ENCODE measurements at places on chromosomes 7 and 10.

GRCh38 chr10:110409926-110410325, 87.8 kb upstream of the DUSP5 start:
- DNase-seq: no peak

DNA sequence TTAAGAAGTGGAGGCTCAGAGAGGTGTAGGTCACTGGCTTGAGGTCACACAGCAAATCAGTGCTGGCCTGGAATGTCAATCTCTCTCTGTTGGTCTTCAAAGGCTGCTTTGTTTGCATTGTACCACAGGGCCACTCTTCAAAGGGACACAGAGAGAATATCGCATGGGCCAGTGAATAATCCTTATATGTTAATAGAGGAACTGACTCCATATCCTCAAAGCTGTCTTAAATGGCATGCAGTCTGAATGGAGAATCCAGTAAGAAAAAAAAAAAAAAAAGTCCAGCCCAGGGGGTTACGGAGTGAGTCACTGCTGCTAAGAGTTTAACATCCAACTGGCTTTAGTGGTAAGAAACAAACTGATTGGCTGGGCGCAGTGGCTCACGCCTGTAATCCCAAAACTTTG, 54.1 kb downstream of the NRAP start:
- DNase-seq: no peak

DNA sequence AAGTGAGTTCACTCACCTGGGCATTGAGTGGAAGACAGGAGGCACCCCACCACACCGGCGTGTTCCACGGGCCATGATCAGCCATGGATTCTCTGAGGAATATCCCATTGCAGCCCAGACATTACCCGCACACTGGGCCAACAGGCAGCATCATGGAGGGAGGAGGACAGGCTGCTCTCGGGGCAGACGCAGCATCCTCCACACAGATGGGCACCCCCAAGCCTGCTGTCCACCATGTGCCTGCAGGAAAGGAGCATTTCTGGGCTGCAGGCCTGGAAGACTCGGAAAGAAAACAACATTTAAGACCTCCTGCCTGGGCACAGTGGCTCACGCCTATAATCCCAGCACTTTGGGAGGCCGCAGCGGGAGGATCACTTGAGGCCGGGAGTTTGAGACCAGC, 71.0 kb upstream of the SH2B2 start:
- DNase-seq: no peak

- DNase-seq: no peak
These were observed 12.1 kb upstream of the SNX13 start for GRCh38 chr7:17952387-17952786.

- DNase-seq: no peak
These were observed 21.0 kb upstream of the EEPD1 start for GRCh38 chr7:36132012-36132411.

DNA sequence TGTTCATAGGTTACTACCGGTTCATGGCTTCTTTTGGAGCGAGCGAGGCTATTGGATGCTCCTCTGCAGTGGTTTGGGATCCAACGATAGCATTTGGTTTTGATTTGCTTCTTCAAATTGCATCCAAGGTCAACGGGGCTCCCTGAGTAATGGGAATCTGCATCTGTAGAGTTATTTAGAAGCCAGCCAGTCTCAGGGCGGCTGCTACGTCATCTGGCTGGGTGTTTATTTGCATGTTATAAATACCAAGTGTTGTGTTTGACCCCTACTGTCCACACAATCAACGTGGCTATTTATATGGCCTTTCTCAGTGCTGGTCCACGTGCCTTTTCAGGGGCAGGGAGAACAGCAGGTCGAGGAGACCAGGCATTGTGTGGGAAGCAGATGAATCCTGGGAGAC, 137.7 kb downstream of the PRPF18 start:
- DNase-seq: no peak

- no peak for DNase-seq
These were observed 41.5 kb upstream of the SMIM30 start for GRCh38 chr7:113159746-113160339.

DNA sequence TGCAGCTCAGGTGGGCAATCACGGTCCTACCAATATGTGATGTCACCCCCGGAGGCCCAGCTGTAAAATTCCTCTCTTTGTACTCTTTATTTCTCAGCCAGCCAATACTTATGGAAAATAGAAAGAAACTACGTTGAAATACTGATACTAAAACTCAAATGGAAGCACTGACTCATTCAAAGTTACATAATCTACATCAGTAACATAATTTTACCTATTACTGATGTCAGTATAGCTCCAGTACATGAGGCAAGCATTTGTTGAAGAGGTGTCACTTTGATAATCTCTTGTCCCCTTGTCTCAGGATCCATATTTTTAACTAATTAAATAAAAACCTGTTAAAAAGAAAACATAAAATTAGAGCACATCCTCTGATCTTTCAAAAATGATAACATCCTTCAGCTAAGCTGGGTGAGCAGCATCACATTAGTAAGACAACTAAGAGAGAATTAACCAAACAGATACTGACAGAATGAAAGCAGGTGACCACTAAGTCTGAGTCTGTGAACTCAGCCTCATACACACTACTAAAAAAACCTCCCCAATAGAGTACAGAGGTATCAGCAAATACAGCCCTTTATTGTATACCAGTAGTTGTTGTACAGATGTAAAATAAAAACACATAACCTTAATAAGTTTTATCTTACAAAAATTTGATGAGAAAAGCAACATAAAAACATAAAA, 17.6 kb downstream of the SLC25A40 start:
- DNase-seq: no peak

GRCh38 chr7:156676263-156676662, 35.7 kb downstream of the RNF32 start:
- no peak for DNase-seq

- no peak for DNase-seq
These were observed 489.8 kb downstream of the NEBL start for GRCh38 chr10:20407357-20407756.

DNA sequence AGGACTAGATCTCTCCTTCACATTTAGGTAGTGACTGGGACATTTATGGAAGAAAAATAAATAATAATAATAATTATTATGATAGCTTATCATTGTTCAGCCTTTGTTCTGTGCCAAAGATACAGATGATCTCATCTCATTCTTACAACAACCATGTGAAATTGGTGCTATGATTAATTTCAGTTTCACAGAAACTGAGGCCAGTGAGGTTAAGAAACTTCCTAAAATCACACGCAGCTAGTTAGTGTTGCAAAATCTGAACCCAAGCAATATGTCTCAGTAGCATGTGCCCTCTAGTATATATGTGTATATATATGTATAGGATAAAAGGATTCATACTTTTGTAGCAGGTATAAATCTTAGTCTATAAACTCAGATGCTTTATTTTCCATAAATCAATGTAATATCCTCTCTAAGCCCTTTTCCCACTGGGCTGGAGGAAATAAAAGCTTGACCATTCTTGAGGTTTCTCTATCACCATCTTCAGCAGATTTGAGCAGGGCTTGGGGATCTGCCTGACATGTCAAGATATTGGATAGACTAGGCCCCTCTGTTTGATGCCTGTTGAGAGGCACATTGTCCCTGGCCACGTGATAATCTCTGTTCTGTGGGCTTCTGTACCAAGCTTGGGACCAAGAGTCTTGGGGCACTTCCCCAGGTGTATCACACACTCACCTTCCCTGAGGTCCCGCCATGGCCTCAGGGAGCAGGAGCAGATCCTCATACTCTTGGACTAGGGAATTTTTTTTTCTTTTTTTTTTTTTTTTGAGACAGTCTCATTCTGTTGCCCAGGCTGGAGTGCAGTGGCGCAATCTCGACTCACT, 172.6 kb upstream of the NRP1 start:
- no peak for DNase-seq

DNA sequence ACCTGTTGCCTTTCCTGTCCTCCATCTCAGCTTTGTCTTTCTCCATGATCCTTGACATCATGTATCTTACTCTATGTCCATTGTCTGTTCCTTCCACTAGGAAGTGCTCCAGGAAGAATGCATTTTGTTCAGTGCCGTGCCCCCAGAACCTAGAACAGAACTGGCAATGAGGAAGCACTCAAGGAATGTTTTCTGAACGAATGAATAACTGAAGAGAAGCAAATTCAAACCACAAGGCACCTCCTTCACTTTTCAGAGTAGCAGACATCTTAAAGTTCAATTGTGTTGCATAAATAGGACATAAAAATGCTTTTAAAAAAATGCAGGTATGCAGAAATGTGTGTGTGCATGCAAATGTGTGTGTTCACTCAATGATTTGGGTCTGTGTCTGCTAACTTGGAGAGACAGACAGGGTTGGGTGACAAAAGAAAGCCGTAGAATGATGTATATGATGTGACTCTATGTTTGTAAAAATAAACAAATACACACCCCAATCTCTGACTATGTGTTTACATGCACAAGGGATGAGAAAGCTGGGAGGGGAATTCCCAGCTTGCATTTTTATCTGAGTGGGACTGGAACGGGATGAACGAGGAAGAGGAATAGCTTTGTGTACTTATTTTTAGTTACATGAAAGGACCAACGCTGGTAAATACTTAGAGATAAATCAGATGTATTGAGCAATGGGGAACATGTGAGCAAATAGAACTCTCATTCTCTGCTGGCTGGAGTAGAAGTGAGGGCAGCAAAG, 237.7 kb downstream of the FANK1 start:
- DNase-seq: no peak

DNA sequence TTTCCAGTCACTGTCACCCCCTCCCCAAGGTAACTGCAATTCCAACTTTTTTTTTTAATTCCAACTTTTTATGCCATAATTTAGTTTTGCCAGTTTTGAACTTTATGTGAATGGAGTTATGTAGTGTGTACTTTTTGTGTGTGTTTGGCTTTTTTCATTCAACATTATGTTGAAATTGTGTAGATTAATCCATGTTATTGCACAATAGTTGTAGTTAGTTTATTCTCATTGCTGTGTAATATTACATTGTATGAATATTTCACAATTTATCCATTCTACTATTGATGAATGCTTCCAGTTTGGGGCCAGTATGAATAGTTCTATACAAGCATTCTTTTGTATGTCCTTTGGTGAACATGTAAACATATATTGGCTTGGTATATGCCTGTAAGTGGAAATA, 32.5 kb downstream of the MXI1 start:
- DNase-seq: no peak

- peak; percentile 34 for DNase-seq
These were observed 5.6 kb upstream of the IFIT2 start for GRCh38 chr10:89296220-89296648.

DNA sequence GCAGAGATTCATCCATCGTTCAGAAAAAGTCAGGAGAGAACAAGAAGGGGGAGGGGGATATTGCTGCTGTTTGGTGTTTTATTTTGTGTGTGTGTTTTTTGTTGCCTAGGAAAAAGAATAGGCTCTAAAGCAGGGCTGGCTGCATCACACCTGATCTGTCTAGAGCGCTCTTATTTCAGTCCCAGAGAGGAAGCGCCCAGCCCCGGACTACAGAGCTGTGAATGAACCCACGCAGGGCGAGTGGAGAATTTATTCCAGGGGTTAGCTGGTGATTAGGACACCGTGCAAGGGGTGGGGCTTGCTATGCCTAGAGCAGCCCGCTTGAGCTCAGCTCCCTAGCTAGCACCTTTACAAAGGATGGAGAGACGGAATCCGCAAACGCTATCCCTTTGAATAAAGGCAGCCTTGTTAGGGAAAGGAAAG, 621 bp upstream of the FAM13C start:
- DNase-seq: no peak

- DNase-seq: no peak
These were observed 2.1 kb downstream of the NHLRC2 start for GRCh38 chr10:113856563-113856962.

GRCh38 chr7:28697913-28698563, 260.1 kb downstream of the TRIL start:
- no peak for DNase-seq

DNA sequence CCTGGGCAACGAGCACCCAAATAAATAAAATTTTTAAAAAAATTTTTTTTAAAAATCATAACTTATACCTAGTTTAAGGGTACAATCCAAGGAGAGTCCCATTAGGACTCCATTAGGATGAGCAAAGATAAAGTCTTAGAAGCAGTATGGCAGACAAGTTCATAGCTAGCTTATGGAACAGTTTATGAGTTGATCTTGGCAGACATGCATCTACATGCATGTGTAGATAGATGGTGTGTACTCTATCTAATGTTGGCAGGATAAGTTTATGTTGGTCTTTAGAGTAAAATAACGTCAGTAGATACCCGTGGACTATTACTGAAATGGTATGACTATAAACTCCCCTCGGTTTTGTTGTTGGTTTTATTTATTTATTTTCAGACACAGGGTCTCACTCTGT, 40.2 kb downstream of the NSUN6 start:
- no peak for DNase-seq

- DNase-seq: no peak
These were observed 111.5 kb downstream of the PRPF18 start for GRCh38 chr10:13698217-13698616.
